ENCODE measurements at places on chromosomes 2 and 18.

DNA sequence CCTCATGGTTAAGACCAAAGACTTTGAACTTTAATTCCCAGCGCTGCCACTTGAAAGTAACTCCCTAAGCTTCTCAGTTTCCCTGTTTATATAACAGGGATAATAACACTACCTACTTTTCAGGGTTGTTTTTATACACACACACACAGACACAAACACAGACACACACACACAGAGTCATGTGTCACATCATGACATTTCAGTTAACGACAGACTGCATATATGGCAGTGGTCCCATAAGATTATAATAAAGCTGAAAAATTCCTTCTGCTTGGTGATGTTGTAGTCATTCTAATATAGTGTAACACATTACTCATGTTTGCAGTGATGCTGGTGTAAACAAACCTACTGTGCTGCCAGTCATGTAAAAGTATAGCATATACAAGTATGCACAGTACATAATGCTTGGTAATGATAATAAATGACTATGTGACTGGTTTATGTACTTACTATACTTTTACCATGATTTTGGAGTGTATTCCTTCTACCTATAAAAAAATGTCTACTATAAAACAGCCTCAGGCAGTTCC is 89.2 kb upstream of the ITGA4 start:
- H3K27me3 ChIP-seq: peaks cover 3% of the 10 kb centered on the region
- H3K27ac ChIP-seq: no peak overlapping the region
- no peak for DNase-seq
- H3K4me3 ChIP-seq: no peak overlapping the region
- no peaks in the 10 kb centered on the region for H3K36me3 ChIP-seq
- no peaks in the 10 kb centered on the region for H3K4me1 ChIP-seq

DNA sequence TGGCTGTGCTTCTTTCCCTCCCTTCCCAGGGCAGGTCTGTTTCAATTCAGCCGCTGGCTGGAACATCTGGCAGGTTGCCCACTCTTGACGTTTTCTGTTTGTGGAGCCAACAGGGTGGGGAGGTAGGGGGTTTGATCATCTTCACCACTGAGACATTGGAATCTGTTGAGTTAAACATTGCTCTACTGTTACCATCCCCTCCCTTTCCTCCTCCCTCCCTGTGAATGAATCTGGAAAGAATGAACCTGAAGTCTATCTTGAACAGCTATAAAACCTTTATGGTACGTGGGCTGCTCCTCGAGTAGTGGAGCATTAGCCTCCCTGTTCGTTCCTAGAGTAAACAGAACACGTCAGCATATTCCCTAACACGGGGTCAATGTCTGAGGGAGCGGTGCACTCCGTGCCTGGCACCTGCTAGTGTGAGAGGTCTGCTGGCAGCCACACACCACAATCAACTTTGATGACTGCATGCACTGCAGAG is 249.9 kb upstream of the RBBP8 start:
- H3K4me3 ChIP-seq: no peak overlapping the region
- H3K4me1 ChIP-seq: no peaks in the 10 kb centered on the region
- H3K36me3 ChIP-seq: peaks cover 5% of the 10 kb centered on the region
- H3K27ac ChIP-seq: no peak overlapping the region

- no peak overlapping the region for H3K27ac ChIP-seq
- no peaks in the 10 kb centered on the region for H3K36me3 ChIP-seq
- DNase-seq: no peak
- peaks cover 41% of the 10 kb centered on the region for H3K4me1 ChIP-seq
- peaks cover 2% of the 10 kb centered on the region for H3K27me3 ChIP-seq
Observed at GRCh38 chr2:10328670-10329579, 26.2 kb downstream of the HPCAL1 start.

DNA sequence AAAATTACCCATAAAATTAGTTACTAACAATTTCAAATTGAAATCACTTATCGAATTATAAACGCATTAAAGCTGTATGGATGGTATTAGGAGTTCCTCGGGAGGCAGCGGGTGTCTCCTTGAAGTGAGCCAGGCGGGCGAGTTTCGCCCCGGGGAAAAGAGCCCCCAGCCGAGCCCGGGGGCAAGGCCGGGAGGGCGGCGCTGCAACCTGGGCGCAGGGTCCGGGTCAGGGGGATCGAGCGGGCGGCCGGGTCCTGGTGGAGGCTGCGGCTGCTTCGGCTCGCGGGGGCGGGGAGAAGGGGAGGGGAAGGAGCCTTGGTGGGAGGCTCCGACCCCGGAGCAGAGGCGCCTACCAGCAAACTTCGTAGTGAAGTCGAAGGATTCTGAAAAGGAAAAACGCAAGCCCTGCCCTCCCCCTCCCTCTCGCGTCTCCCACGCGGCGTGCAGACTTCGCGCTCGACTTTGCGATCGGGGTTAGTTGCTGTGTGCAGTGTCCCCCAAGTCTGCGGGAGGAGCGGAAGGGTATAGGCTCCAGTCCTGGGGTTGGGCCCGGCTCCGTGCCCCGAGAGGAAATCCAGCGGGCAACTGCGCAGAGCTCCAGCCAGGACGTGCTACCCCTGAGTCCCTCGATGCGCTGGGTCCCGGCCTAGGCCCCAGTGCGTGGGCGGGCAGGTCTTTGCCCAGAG is 140.8 kb downstream of the MEIS1 start:
- peak overlapping the region; percentile 81 for H3K4me3 ChIP-seq
- peaks cover 17% of the 10 kb centered on the region for H3K4me1 ChIP-seq
- DNase-seq: peak; percentile 40

DNA sequence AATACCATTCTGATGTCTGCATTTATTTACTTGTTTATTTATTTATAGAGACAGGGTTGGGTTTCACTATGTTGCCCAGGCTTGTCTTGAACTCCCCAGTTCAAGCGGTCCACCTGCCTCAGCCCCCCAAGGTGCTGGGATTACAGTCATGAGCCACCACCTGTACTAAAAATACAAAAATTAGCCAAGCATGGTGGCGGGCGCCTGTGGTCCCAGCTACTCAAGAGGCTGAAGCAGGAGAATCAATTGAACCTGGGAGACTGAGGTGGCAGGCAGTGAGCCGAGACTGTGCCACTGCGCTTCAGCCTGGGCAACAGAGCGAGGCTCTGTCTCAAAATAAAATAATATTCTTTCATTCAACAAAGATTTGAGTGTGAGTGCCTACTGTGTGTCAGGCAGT is 2.0 kb upstream of the ATP8B1 start:
- no peak overlapping the region for H3K27ac ChIP-seq
- peaks cover 5% of the 10 kb centered on the region for H3K36me3 ChIP-seq
- H3K27me3 ChIP-seq: peaks cover 19% of the 10 kb centered on the region
- H3K4me1 ChIP-seq: peaks cover 7% of the 10 kb centered on the region
- no peak for DNase-seq

DNA sequence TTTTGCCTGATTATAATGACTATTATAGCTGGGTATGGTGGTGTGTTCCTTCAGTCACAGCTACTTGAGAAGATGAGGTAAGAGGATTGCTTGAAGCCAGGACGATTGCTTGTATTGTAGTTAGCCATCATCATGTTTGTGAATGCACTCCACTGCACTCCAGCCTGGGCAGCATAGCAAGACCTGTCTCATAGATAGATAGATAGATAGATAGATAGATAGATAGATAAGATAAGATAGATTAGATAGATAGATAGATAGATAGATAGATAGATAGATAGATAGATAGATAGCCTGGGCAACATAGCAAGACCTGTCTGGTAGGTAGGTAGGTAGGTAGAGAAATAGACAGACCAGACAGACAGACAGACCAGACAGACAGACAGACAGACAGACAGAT is 127.3 kb downstream of the MGAT5 start:
- no peak overlapping the region for H3K27ac ChIP-seq
- H3K4me1 ChIP-seq: peaks cover 11% of the 10 kb centered on the region
- peaks cover 3% of the 10 kb centered on the region for H3K27me3 ChIP-seq
- no peak for DNase-seq
- H3K36me3 ChIP-seq: no peaks in the 10 kb centered on the region

DNA sequence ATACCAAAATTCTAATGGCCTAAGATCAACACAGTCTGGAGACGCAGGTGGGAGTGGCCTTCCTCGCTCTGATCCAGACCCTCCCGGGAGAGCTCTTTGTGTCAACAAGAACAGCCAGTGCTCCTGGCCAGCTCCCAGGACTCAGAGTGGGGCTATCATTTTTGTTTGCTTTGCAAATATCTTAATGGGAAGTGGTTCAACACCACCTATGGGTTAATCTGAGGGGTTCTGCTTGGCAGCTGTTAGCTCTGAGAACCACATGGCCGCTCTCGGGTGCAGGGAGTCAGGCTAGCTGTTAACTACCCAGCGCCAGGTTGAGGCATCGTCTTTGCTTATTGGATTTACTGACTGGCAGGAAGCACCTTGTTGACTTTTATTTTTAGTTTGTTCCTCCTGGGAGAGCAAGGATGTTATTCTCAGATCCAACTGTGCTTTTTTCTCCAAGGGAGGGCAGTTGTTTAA is 184.8 kb upstream of the SP5 start:
- H3K36me3 ChIP-seq: no peaks in the 10 kb centered on the region
- peak; percentile 59 for DNase-seq
- H3K27me3 ChIP-seq: peaks cover 2% of the 10 kb centered on the region
- peak overlapping the region; percentile 35 for H3K4me3 ChIP-seq

DNA sequence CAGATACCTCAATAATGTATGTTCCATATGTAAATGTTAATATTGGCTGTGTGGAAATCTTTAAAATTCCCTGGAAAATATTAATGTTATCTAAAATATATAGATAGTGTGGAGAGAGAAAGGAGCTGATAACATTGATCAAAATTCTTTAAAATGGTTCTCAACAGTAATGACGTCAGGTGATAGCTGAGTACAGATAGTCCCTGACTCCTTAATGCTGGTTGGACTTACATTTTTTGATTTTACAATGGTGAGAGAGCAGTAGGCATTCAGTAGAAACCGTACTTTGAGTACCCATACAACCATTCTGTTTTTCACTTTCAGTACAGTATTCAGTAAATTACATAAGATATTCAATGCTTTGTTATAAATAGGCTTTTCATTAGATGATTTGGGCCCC is 146.6 kb downstream of the GALNT3 start:
- H3K36me3 ChIP-seq: peaks cover 9% of the 10 kb centered on the region
- H3K27me3 ChIP-seq: no peaks in the 10 kb centered on the region
- H3K27ac ChIP-seq: peak overlapping the region; percentile 93
- H3K4me3 ChIP-seq: no peak overlapping the region

- H3K4me1 ChIP-seq: peaks cover 3% of the 10 kb centered on the region
- H3K4me3 ChIP-seq: no peak overlapping the region
- no peak for DNase-seq
- no peak overlapping the region for H3K27ac ChIP-seq
Observed at GRCh38 chr18:7808992-7809391, 241.9 kb downstream of the PTPRM start.

GRCh38 chr2:105691947-105692390 is 52.7 kb upstream of the NCK2 start:
- no peak overlapping the region for H3K27ac ChIP-seq
- no peak overlapping the region for H3K4me3 ChIP-seq
- H3K4me1 ChIP-seq: no peaks in the 10 kb centered on the region
- DNase-seq: no peak
- H3K27me3 ChIP-seq: no peaks in the 10 kb centered on the region

DNA sequence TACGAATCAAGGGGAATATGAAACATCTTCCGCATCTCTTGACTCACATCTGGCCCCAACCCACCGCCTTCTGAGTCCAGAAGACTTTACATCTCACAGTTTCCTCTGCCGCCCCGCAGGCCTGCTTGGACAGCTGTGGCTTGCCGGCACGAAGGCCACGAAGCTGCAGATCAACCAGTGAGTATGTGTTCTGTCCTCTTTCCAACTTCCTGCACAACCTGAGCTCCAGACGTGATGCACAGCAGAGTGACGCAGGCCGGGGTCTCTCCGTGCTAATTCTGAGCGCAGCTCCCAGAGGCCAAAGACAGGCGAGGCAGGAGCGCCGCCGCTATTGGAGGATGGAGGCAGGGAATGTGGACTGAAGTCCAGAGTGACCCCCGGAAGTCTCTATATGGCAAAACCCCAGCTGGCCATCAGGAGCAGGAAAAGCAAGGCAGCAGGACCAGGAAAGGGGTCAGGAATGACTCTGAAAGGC is 93.5 kb downstream of the ZCCHC2 start:
- H3K27ac ChIP-seq: no peak overlapping the region
- H3K27me3 ChIP-seq: peaks cover 5% of the 10 kb centered on the region
- no peak overlapping the region for H3K4me3 ChIP-seq
- no peaks in the 10 kb centered on the region for H3K36me3 ChIP-seq
- peaks cover 12% of the 10 kb centered on the region for H3K4me1 ChIP-seq

GRCh38 chr2:186664385-186665043 is 29.3 kb upstream of the FAM171B start:
- H3K4me1 ChIP-seq: peaks cover 1% of the 10 kb centered on the region
- H3K4me3 ChIP-seq: no peak overlapping the region
- H3K36me3 ChIP-seq: no peaks in the 10 kb centered on the region
- no peaks in the 10 kb centered on the region for H3K27me3 ChIP-seq
- H3K27ac ChIP-seq: no peak overlapping the region
- DNase-seq: no peak

GRCh38 chr2:10482913-10483312 is 34.8 kb upstream of the ODC1 start:
- H3K36me3 ChIP-seq: no peaks in the 10 kb centered on the region
- no peak overlapping the region for H3K27ac ChIP-seq
- no peak for DNase-seq
- H3K4me1 ChIP-seq: peaks cover 9% of the 10 kb centered on the region
- H3K27me3 ChIP-seq: peaks cover 1% of the 10 kb centered on the region

DNA sequence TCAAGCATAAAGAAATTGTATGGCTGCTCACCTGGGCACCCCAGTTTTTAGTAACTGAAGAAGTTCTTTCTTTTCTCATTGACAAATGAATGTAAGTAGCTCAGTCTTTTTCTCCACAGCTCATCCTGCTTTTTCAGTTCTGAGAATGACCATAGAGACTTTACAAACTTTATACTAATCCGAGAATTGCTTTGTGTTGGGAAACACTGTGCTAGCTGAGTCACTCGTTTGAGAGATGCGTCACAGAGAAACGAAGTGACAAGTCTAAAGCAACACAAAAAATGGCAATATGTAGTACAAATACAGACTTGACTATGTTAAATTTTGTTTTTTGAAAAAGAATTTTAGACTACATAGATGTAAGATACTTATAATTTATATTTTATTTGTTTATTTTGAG is 9.0 kb downstream of the LRRTM4 start:
- no peak for DNase-seq
- H3K4me1 ChIP-seq: no peaks in the 10 kb centered on the region
- no peaks in the 10 kb centered on the region for H3K36me3 ChIP-seq
- no peaks in the 10 kb centered on the region for H3K27me3 ChIP-seq
- H3K4me3 ChIP-seq: no peak overlapping the region
- no peak overlapping the region for H3K27ac ChIP-seq

- no peak overlapping the region for H3K4me3 ChIP-seq
- H3K27me3 ChIP-seq: peaks cover 2% of the 10 kb centered on the region
- DNase-seq: no peak
- H3K36me3 ChIP-seq: peaks cover 31% of the 10 kb centered on the region
- peak overlapping the region; percentile 44 for H3K27ac ChIP-seq
Observed at GRCh38 chr2:236955521-236956030, 130.1 kb upstream of the COPS8 start.
